ENCODE measurements at places on chromosomes 6 and 20.

DNA sequence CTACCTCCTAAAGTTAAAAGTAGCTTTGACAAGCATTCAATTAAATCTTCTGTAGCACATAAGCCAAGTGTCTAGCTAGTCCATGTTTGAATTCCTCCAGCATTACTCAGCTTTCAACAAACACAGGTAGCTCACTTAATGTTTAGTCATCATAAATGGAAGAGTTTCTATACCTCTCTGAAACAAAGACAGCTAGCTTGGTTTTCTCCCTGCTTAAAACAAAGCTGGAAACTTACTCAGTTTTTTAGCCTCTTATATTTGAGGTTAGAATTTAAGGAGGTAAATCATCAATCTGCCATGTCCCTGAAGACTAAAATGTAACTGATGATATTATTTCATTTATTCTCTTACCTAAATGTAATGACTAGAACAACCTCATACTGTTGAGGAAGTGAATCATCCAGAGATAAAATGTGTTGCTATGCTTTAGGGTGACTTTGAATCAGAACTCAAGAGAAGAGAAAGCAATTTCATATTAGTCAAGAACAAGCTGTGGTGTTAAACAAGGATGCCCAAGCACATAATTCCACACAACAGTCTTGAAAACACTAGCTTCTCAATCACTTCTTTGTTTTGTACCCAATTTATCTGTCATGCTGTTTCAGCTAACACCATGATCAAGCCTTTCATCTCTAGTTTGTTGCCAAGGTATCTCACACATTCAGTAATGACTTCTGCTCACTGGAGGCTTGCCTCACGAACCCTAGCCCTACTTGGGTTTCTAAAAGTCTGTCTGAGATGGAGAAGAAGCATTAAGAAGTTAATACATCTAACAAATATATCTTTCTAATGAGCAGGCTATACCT, 251.9 kb downstream of the EPM2A start:
- DNase-seq = no peak

DNA sequence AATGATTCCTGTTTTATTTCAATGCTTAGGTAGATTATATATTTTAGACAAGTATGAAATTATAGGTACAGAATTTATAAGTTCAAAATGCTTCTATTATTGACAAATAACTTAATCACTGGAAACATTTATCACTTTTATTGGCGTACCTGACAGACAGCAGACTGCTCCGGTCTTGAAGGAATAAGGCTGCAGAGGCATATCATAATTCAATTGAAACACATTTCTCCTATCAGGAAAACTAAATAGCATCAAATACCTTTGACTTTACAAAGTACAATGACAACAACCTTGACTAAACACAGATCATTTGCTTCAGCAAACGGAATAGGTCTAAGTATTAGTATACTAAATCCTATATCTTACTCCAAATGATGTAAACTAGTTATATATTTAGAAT, 91.3 kb downstream of the GRIK2 start:
- DNase-seq = no peak

DNA sequence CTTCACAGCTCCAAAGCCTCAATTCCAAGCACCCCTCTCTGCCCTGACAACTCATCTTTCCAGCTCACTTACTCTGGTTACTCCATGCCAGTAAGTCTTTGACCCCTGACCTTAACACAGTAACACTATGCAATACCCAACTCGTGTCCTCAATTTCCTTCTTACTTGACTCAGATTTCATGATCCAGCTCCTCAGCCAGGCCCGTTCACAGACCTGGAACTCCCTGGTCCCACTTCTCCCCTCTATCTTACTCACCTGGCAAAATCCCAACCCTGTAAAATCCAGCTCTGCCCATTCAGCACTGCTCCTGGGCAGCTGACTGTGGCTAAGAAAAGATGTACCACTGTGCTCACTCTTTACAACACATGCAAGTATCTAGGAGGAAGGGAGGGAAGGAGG, 7.9 kb downstream of the GNL1 start:
- no peak for DNase-seq

GRCh38 chr20:9551808-9552550, 37.6 kb downstream of the LAMP5 start:
- no peak for DNase-seq

DNA sequence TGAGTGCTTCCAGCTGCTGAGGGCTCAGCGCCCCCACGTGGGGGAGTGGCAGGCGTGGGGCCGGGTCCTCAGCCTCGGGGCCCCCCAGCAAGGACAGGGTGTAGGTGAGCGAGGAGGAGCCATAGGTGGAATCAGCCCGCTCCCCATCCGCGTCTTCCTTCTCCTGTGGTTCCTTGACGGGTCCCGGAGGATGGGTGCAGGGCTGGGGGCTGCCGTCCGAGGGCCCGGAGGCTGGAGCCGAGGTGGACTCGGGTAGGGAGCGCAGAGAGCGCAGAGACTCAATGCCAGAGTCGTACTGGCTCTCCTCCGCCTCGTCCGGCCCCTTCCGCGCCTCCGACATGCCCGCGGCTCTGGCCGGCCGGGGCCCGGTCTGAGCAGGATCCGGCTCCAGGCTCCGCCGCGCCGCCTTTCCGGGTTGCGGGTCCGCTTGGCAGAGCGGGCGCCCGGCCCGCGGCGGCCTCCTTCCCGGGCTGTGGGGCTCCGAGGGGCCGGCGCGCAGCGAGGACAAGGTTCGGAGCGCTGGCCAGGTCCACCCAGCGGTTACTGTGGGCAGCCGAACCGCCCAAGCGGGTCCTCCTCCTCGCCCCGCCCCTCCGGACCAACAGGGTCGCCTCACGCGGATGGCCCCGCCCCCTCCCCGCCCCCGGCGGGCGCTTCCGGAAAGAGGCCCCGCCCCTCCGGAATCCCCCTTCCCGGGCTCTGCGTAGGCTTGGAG, at the start of gene NFKBIE:
TSS of gene NFKBIE (minus strand) at position 545 of the 715 bp plus-strand sequence. CDS start at position 340, 205 bp downstream.
- DNase-seq = peak; percentile 87

All from NCI-H345 (cell line).